ENCODE measurements at places on chromosomes 5 and 9.

GRCh38 chr5:160445132-160445531 lies 23.5 kb downstream of the PTTG1 start:
- no peak for DNase-seq

- peak; percentile 22 for DNase-seq
Measured at GRCh38 chr9:128787659-128788058, 606 bp downstream of the TBC1D13 start.

DNA sequence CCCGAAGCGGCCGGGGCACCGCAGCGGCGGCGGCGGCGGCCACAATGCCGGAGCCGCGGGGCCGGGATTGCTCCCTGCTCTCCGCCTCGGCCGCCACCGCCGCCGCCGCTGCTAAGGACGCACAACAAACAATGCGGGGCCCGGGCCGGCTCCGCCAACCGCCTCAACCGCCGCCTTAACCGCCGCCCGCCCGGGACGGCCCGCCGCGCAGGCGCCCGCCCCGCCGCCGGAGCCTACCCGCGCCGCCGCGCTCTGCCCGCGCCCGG lies 254 bp downstream of the STRBP start:
- DNase-seq = no peak

DNA sequence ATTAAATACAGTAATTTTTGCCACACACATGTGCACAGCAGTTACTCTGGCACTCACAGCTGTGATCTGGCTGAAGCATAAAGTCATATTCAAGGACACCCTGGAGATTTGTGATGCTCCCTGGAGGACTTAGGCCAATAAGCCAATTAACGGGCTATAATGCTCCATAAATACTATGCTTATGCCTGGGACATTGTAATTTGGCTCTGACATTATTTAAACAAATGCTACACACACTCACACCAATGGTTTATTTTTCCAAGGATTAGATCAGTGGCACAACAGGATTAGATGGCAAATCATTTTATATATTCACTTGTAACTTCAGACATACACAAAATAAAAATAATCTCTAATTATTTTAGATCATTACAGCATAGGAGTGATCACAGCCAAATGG lies 111.2 kb downstream of the LMNB1 start:
- no peak for DNase-seq

DNA sequence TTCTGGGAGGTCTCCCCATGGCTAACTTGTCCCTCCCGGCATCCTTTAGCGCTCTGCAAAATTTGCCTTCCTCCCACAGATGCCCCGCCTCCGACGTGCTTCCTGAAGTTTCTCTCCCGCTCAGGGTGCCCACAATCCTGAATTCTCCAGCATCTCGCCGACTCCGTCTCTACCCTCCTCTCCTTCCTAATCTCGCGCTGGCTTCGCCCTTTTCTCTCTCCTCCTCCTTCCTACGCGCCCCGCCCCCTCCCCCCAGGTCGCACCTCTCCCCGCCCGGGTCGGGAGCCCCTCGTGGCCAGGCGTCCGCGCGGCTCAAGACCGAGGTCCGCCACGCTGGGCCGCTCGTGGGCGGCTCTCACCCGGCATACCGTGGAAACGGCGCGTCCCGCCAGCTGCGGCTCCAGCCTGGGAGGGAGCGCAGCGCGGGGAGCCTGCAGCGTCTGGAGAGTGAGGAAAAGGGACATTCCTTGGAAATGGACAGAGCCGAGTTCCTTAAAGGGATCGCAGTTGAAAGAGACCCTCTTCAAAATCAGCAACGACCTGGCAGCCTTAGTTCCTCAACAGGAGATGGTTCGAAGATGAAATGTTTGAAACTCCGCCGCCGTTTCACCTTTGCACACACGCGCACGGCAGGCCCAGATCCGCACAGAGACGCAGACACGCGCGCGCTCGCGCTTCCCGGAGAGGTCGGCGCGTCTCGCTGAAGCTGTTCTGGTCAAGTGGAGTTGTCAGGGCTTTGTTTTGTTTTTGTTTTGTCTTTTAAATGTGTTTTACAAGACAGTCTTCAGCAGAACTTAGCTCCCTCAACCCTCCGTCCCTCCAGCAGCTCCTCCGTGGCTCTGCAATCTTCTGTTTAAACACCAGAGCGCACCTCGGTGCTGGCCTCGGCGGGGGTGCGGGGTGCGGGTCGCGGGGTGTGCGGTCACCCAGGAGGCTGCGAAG lies 5.0 kb upstream of the IRX2 start:
- DNase-seq = no peak

GRCh38 chr5:95647886-95648860 lies 1.6 kb downstream of the RFESD start:
- DNase-seq = peak; percentile 55

DNA sequence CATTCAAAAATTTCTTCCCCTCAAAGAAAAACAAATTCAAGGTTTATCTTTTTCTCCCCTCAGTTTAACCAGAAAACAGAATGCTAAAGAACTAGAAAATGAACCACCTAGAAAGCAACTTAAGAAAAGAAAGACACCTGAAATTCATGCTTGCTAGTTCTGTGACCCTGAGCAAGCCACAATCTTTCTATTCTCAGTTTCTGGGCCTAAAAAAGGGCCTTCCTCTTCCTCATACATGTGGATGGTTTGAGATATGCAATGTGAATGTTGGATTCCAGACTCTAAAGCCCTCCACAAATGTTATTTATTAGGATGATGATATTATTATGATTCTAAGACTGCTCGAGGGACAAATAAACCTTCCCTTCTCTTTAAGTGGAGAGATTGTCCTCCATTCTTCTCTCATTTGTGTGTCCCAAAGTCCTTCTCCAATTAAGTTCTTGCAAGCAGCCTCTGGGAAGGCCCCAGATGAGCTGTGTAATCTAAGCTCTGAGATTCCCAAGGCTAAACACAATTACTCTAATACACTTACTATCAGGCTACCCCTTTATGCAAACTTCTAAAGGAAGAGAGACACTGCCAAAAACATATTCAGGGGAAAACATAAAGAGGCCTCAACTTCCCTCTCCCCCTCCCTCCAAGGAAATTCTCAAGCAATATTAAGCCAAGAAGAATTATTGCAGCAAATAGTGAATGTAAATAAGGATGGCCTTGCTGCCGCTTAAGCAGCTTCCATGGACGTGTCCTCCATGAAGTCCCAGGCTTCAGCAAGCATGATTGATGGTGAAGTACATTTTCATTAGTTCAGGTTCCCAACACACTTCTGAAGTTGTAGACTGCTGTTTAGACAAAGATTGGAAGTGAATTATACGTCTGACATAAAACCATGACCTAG lies 80.2 kb downstream of the PRKACG start:
- DNase-seq = no peak

GRCh38 chr5:180215783-180216630 lies 7.0 kb upstream of the RASGEF1C start:
- peak; percentile 16 for DNase-seq

- no peak for DNase-seq
Measured at GRCh38 chr9:122075135-122076030, 17.7 kb downstream of the TTLL11 start.

DNA sequence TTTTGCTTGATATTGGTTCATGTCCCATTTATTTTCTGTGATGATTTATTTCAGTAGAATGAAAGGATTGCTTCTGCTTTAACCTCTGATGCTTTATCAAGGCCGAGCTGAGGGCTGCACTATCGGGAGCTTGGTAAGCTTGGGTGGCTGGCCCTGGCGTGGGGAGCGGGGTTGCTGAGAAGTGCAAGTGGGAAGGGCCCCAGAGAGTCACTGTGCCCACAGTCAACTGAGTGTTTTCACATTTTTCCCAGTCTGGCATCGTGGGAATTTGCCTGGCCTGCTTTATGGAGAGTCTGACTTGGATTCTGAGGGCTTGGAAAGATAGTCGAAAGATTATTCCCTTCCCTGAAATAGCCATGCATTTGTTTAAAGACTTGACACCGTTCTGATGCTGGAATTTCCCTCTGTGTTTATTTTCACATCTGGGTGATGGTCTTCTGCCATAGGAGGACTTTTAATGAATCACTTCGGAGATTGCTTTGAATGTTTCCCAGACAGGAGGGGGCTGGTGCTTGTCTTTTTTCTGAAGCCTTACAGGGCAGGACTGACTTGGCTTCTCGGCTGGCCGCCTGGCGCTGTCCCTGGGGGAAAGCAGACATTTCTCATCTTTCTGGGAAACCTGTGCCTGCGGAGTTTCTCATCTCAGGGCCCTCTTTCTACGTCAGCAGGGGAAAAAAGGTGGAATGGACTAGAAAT lies 139.0 kb downstream of the BOD1 start:
- no peak for DNase-seq

- DNase-seq = no peak
Measured at GRCh38 chr5:470961-471749, 28.2 kb downstream of the EXOC3 start.

DNA sequence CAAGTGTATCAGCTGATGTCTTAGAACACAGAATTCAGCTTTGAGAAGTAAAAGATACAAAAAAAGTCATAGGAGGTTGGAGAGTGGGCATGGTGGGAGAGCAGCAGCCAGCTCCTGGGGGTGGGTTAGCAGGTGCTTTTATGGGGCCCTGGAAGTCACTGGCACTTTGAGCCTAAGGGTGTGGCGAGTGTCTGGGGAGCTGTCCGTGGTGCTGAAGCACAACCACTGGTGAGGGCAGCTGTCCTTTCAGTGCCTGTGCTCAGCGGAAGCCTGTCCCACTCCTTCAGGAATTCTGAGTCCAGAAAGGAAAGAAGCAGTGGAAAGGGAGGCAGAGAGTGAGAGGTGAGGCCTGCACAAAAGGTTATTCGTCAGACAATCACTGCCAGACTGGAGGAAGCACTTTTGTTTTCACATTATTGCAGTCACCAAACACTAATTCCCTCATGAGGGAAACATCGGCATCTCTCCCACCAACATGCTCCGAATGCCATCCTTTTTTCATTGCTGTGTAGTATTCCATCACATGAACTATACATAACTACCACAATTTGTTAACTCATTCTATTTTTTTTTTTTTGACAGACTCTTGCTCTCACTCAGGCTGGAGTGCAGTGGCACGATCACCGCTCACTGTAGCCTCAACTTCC lies 59.4 kb upstream of the RAPGEF1 start:
- DNase-seq = peak; percentile 48

DNA sequence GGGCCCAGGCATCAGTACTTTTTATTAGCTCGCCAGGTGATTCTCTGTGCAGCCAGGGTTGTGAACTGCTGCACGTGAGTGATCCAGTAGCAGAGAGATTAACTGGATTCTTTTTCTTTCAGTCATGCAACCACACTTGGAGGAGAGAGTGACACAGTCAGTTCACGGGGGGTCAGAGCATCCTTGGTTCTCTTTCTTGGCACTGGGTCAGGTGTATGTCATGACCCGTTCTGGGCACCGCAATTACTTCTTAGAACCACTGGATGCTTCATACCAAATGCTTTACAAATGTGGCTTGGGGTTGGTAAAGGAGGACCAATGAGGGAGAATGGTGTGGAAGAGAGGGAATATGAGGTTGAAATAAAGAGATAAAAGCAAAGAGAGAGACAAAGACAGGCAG lies 368.7 kb downstream of the MLLT3 start:
- DNase-seq = no peak

DNA sequence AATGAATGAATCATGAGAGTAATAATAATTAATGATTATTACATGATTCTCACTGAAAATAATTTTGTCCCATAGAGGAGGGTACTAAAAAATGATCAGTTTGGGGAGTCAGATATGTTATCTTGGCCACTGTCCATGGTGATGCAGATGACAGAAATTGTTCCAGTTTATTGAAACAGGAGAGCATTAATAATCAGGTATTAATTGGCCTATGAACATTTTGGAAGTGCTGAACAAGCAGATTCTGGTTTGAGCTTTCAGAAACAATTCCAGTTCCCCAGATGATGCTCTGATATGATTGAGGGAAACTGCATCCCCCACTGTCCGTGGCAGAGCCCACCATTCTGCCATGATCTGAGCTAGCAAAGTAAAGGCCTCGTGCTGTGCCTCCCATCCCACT lies 345.2 kb downstream of the ZSWIM6 start:
- no peak for DNase-seq

GRCh38 chr9:2016408-2017330 lies 1.5 kb downstream of the SMARCA2 start:
- DNase-seq = peak; percentile 59

DNA sequence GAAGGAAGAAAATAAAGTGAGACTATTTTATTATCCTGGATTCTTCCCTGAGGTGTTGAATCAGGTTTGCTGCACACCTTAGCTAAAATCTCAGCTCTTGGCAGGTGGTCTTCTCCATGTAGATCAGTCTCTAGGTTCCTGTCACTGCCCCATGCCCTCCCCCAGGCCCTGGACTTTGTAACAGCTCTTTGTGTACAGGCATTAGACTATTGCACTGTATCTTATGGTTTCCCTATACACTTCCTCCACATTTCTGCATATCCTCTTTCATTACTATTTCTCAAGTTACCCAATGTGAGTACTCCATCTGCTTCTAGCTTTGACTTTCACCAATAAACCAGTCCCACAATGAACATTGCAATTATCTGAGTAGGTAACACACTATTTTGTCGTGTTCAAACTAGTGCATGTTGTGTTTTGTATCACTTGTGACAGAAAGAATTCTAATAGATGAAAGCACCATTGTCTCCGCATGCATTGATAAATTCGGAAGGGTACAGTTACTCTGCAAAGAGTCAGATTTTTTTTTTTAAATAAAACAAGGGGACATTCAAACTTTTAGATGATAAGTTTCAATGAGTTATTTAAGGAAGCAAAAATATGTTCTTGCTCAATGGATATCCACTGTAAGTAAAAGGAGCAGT lies 1348.7 kb upstream of the C9orf72 start:
- DNase-seq = no peak

GRCh38 chr9:529731-530130 lies 311.8 kb upstream of the DMRT1 start:
- no peak for DNase-seq

- peak; percentile 86 for DNase-seq
Measured at GRCh38 chr9:98263482-98264357, 8.3 kb upstream of the TBC1D2 start.

DNA sequence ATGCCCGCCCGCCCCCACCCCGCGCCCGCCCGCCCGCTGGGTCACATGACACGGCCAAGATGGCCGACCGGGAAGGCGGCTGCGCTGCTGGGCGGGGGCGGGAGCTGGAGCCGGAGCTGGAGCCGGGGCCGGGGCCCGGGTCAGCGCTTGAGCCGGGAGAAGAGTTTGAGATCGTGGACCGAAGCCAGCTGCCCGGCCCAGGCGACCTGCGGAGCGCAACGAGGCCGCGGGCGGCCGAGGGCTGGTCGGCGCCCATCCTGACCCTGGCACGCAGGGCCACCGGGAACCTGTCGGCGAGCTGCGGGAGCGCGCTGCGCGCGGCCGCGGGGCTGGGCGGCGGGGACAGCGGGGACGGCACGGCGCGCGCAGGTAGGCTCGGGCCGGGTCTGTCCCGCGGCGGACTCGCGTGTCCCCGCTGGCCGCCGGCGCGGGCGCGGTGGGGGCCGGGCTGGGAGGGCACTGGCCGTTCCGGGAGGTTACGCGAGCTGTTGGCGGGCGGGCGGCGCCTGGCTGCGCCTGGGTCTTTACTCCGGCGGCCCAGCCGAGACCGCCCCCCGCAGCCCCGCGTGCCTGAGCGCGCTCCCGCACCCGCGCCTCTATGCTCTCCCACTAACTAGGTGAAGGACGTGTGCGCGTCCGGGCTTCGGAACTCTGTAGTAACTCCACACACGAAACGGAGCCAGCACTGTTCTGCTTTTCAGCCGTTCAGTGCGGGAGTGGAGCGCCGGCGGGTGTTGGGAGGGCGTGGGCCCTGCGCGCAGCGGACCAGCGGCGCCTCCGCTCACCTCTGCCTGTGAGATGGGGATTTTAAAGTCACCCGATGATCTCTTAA lies at the start of gene RUFY1:
TSS of gene RUFY1 (plus strand) at position 44 of the 832 bp plus-strand sequence. CDS start at position 60, 16 bp downstream.
- peak; percentile 79 for DNase-seq
